ENCODE measurements at places on chromosomes 6 and 20.
A peak's percentile ranks its signal among the peaks of the same experiment; 100 is the strongest.

DNA sequence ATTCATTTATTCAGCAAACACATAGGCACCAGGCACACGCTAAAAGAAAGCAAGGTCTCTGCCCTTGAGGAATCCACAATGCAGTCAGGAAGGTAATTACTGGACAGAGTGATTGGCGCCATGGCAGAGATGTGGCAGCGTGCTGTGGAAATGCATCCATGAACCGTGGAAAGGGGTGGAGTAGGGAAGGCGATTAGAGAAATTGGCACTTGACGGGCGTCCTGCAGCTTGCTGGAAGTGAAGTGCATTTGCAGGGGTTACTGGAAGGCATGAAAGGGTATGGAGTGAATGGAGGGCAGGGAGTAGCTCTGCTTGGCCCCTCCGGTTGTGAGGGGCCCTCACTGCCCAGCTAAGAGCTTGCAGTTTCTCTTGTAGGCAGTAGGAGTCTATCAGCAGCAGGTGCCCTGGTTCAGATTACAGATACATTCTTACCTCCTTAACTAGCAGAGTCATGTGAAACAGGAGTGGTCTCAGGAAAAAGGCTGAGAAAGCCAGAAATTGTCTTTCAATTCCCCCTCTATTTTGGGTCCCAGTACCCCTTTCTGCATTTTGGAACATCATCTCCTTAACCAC, 122.5 kb upstream of the TIAM2 start:
- H3K36me3 ChIP-seq: no peaks in the 10 kb centered on the region
- no peak overlapping the region for H3K27ac ChIP-seq
- no peak for DNase-seq
- no peak overlapping the region for H3K4me3 ChIP-seq
- H3K4me1 ChIP-seq: no peaks in the 10 kb centered on the region
- no peaks in the 10 kb centered on the region for H3K27me3 ChIP-seq

DNA sequence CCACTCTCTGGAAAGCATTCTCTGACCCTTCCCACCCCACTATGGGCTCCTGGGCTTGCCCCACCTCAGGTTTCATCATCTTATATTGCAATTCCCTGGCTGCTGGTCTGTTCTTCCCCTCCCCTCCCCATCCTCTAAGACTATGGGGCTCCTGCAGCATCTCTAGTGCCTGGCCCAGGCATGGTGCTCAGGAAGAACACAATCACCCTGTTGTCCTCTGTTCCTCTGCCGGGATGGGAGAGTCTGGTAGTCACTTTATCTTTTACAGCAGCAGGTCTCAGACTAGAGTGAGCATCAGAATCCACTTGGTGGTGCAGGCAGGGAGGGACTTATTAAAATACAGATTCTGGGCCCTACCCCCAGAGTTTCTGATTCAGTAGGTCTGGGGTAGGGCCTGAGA, 5.0 kb upstream of the LPIN3 start:
- DNase-seq: no peak
- H3K4me1 ChIP-seq: peaks cover 12% of the 10 kb centered on the region
- no peaks in the 10 kb centered on the region for H3K36me3 ChIP-seq
- H3K27me3 ChIP-seq: peaks cover 12% of the 10 kb centered on the region
- H3K4me3 ChIP-seq: no peak overlapping the region
- no peak overlapping the region for H3K27ac ChIP-seq

DNA sequence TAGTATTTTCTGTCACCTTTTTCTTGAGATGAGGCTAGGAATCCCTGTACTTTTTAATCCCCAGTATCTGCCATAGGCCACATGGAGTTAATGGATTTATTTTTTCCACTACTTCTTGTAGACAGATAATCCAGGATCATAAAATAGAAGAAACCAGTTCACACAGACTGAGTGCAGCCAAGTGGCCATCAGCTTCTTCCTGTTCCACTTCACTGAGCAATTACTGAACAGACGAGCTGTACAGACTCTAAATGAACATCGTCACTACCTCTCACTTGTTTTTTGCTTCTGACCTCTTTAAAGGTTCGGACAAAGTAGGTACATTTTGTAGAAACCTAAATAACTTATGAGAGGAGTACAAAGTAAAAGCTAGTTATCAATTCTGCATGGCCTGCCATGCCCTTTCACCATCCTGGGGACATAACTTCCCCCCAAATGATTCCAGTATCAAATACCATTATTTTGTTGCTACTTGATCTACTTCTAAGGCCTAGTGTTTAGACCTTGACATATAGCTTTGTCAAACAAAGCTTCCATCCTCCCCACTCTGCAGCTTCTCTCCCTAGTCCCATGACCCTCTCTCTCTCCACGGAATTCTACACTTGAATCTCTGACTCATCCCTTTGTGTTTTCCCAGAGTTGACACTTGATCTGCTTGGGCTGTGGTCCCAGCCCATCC, 34.4 kb upstream of the ARHGAP18 start:
- H3K27ac ChIP-seq: no peak overlapping the region
- DNase-seq: no peak
- no peak overlapping the region for H3K4me3 ChIP-seq
- H3K36me3 ChIP-seq: peaks cover 2% of the 10 kb centered on the region

GRCh38 chr6:39188571-39188970, 40.7 kb downstream of the KCNK5 start:
- no peak overlapping the region for H3K27ac ChIP-seq
- peak; percentile 13 for DNase-seq
- H3K4me1 ChIP-seq: peaks cover 16% of the 10 kb centered on the region
- no peaks in the 10 kb centered on the region for H3K27me3 ChIP-seq
- H3K36me3 ChIP-seq: peaks cover 3% of the 10 kb centered on the region

DNA sequence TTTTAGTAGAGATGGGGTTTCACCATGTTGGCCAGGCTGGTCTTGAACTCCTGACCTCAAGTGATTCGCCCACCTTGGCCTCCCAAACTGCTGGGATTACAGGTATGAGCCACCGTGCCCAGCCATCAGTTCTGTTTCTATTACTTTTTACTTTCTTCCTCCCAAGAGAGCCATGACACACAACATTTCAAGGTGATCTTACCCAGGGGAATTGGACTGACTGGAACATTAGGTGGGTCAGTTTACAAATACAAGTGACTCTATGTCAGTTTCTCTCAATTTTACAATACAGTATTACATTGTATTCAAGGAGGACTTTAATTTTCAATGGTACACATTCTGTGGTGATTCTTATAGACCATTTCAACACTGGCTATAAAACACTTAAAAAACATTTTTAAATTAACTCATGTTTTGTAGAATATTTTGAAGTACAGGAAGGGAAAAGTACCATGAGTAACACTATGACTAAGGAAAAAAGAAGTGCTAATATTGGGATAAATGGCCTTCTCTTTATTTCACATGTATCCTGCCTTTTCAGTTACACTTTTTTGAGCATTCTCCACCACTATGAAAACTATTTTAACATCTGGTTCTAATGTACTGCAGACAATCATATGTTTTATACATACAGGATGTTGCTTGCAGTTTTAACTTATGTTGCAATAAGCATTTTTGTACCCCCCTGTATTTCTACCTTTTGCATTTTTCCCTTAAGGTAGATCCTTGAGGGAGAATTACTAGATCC, 8.4 kb downstream of the TPBG start:
- no peak for DNase-seq
- H3K27ac ChIP-seq: no peak overlapping the region
- H3K4me3 ChIP-seq: no peak overlapping the region
- H3K36me3 ChIP-seq: no peaks in the 10 kb centered on the region
- no peaks in the 10 kb centered on the region for H3K4me1 ChIP-seq

DNA sequence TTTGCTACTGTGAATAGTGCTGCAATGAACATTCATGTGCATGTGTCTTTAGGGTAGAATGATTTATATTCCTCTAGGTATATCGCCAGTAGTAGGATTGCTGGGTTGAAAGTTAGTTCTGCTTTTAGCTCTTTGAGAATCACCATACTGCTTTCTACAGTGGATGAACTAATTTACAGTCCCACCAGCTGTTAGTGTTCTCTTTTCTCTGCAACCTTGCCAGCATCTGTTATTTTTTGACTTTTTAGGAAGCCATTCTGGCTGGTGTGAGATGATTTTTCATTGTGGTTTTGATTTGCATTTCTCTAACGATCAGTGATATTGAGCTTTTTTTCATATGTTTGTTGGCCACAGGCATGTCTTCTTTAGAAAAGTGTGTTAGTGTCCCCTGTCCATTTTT, 40.0 kb downstream of the PLG start:
- peaks cover 11% of the 10 kb centered on the region for H3K27me3 ChIP-seq
- DNase-seq: no peak
- H3K36me3 ChIP-seq: no peaks in the 10 kb centered on the region
- H3K27ac ChIP-seq: no peak overlapping the region
- H3K4me3 ChIP-seq: no peak overlapping the region
- H3K4me1 ChIP-seq: no peaks in the 10 kb centered on the region

Data from activated CD4-positive, alpha-beta T cell treated with anti-CD3 and anti-CD28 coated beads, Interleukin-2, amount 10 ng/mL, durations not matched to agents 7 days and 5 days (primary cell).